Prostate gland (tissue), 2 donors: ENCODE measurements at places on chromosomes 7 and 10.

DNA sequence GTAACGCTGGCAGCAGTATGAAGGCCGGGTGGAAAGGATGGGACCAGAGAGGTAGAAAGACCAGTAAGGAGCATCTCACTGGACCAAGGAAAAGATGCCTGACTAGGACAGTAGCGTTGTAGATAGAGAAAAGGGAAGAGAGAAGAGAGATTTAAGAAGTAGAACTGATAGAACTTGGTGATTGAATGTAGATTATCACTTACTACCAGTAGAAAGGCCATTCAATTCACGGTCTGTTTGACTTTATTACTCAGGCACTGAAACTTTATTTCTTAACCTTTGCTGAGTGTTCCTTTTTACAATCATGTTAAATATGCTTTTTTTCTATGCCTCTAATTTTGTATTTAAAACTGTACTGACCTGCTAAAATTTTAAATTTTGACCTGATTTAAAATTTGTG lies 12.2 kb downstream of the MCU start:
- DNase-seq = no peak

- DNase-seq = no peak
Observed at GRCh38 chr7:92830532-92831110, 5.8 kb downstream of the CDK6 start.

DNA sequence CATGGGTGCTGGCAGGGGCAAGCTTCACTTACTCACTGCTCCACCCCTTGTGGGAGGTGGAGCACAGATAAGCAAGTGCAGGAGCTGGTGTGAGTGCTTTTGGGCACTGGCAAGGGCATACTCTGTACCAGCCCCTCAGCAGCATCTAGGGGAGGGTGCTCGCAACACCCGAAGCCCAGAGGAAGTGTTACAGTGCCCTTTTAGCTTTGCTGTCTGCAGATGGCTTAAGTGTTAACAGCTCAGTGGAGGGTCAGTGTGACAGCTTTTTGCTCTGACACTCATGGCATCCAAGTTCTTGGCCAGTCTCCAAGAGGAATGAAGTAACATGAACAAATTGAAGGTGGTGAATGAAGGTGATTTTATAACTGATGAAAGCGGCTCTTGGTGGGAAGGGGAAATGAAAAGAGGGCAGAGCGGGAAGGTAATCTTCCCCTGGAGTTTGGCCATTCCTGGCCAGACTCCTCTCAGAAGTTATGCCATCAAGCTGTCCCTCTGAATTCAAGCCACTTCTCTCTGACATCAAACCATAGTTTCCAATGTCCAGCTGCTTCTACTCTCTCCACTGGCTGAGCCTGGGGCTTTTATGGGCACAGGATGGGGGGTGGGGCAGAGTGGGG lies 862.5 kb downstream of the KCNMA1 start:
- no peak for DNase-seq

DNA sequence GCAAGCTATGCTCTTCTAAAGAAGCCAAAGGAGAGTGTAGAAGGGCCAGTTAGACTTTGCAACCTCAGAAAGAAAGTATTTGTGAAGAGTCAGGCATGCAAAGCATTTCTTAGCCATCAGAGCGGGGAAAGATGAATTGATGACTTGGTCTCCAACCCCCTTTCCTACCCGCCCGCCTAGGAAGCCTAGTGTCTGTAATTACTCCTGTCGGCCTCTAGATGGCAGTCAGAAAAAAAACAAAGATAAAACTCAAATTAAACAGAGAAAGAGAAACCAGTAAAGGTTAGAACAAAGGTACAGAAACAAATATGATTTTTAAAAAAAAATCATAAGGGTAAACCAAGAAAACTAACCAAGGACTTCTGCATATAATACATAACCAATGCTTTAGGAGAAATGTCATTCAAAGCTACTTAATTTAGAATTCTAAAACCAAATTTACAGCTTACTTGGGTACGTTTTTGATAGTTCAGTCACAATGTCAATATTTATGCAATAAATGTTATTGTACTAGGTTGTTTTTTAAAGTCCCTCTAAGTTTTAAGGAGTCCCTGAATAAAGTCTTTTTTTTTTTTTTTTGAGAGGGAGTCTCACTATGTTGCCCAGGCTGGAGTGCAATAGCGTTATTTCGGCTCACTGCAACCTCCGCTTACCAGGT lies 97.6 kb downstream of the LYZL1 start:
- DNase-seq = no peak

- DNase-seq = no peak
Observed at GRCh38 chr10:76041551-76041950, 610.1 kb downstream of the LRMDA start.
